DND-41 (cell line): ENCODE measurements at places on chromosomes 2 and 18.

DNA sequence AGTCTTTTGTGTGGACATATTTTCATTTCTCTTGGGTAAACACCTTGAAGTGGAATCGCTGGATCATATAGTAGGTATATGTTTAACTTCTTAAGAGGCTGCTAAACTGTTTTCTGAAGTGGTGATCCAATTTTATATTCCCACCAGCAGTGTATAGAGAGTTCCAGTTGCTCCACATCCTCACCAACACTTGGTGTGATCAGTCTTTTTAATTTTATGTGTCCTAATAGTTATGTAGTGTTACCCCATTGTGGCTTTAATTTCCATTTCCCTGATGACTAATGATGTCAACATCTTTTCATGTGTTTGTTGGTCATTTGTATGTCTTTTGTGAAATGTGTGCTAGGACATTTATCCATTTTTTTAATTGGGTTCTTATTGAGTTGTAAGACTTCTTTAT lies 56.9 kb downstream of the DGKD start:
- no peak for DNase-seq

- no peak for DNase-seq
Measured at GRCh38 chr2:201130524-201131186, 14.7 kb downstream of the CFLAR start.

GRCh38 chr2:18922276-18922675 lies 332.9 kb upstream of the NT5C1B start:
- DNase-seq, result no peak

GRCh38 chr2:35443087-35443486 lies 912.5 kb upstream of the CRIM1 start:
- no peak for DNase-seq

DNA sequence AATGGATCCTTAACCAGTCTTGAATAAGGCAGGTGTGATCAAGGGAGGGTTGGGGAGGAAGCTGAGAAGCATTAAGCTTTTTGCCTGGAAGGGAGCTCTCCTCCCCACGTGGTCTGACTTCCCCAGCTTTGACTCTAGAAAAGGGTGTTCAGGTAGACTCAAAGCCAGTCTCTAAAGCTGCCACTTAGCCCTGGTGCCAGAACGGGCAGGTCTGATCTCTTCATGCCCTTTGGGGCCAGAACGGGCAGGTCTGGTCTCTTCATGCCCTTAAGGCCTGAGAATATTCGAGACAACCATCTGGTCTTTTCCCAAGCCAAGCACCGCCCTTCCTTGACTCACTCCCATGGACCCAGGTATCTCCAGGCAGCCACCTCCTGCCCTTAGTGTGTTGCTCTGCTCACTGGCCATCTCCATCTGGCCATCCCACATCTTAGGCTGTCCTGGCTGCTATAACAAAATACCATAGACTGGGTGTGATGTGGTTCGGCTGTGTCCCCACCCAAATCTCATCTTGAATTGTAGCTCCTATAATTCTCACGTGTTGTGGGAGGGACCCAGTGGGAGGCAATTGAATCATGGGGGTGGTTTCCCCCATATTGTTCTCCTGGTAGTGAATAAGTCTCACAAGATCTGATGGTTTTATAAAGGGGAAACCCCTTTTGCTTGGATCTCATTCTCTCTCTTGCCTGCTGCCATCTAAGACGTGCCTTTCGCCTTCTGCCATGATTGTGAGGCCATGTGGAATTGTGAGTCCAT lies 59.4 kb downstream of the SNORC start:
- no peak for DNase-seq

- DNase-seq, result peak; percentile 57
Measured at GRCh38 chr2:232438951-232439757, 16.8 kb upstream of the ALPI start.
